ENCODE measurements at places on chromosomes 7 and 10.

GRCh38 chr10:24917979-24918378 lies 34.4 kb downstream of the PRTFDC1 start:
- DNase-seq: no peak

DNA sequence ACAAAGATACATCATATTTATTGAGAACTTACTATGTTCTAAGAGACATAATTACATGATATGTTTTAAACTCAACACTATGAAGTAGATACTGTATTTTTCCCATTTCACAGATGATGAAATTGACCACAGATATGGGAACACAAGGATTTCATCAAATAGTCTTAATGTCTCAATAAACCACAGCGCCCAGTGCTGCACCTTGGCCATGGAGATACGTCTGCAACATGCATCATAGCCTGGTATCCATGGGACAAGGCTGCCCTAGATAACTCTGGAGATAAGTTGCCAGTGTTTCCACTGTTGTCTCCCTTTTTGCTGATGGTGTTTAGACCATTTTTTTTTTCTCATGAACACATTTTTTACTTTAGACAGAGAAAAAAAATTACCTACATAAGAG lies 97.5 kb downstream of the GNAT3 start:
- no peak for DNase-seq

DNA sequence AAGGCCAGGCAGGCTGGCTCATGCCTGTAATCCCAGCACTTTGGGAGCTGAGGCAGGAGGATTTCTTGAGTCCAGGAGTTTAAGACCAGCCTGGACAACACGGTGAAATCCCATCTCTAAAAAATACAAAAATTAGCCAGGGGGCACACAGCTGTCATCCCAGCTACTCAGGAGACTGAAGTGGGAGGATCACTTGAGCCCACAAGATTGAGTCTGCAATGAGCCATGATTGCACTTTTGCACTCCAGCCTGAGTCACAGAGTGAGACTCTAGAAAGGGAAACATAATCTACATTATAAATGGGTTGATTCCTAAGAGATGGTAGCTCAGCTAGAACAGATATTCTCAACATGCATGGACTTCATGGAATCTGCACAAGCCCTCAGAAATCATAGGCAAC lies 6.3 kb upstream of the LIPF start:
- no peak for DNase-seq

GRCh38 chr7:142867398-142868187 lies 12.7 kb downstream of the EPHB6 start:
- no peak for DNase-seq

DNA sequence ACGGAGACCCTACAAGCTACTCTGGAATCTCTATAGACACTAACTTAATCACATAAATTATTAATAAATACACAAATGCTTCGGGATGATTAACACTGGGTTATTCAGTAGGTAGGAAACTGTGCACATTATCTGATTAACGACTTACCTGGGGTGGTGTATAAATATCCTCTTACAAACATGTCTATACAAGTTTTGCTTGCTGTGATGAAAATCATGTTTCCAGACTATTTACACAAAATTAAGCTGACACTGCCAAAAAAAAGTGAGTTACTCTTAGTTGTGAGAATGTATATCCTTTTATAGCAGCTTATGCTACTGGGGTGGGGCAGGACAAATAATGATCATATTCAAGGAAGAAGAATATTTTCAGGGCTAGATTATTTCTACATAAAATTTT lies 314.6 kb downstream of the C7orf25 start:
- no peak for DNase-seq

DNA sequence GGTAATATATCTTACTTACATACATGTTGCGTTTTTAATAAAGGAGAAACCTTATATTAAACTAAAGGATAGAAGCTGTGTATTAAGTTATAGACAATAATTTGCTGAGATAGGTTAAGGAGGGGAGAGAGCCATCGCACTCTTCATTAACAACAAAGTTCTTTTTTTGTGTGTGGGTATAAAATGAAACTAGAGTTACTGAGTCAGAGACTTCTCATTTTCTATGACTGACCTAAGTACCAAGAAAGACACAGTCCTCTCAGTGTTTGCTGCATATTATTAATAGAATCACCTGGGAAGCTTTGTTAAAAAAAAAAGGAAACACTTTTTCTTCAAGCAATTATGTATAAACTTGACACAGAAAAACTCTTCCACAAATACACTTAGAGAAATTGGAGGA lies 31.4 kb downstream of the FEZF1 start:
- no peak for DNase-seq

DNA sequence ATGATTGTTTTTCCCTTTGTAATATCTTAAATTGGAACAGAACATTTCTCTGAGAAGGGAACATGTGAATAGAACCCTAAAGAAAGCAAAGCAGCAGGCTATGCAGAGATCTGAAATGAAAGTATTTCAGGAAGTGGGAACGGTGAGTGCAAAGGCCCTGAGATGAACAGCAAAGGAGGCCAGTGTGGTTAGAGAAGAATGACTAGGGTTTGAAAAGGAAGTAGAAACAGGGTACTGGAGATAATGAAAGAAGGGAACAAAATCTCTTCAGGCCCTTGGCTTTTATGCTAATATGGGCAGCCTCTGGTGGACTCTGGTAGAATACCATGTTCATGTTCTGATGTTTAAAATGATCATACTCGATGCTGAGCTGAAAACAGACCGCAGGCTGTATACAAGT lies 22.2 kb downstream of the ARHGAP21 start:
- no peak for DNase-seq

- peak; percentile 38 for DNase-seq
These were observed 14.2 kb downstream of the MTURN start for GRCh38 chr7:30148951-30149459.

- DNase-seq: no peak
These were observed 265.9 kb upstream of the NRP1 start for GRCh38 chr10:33600381-33600780.

GRCh38 chr7:21023841-21024484 lies 237.3 kb upstream of the SP8 start:
- DNase-seq: no peak

GRCh38 chr10:70753841-70754621 lies 31.1 kb downstream of the TBATA start:
- DNase-seq: no peak

DNA sequence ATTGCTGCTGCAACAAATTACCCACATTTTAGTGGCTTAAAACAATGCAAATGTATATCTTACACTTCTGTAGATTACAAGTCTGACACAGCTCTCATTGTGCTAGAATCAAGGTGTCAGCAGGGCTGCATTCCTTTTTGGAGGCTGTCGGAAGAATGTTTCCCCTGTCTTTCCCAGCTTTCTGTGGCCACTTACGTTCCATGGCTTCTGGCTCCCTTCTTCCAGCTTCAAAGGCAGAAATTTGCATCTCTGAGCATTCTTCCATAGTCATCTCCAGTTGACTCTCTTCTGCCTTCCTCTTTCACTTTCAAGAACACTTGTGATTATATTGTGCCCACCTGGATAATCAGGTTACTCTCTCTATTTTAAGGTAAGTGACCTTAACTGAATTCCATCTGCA lies 125.3 kb downstream of the GPR158 start:
- no peak for DNase-seq

- no peak for DNase-seq
These were observed 26.2 kb upstream of the LMBR1 start for GRCh38 chr7:156919132-156919713.

DNA sequence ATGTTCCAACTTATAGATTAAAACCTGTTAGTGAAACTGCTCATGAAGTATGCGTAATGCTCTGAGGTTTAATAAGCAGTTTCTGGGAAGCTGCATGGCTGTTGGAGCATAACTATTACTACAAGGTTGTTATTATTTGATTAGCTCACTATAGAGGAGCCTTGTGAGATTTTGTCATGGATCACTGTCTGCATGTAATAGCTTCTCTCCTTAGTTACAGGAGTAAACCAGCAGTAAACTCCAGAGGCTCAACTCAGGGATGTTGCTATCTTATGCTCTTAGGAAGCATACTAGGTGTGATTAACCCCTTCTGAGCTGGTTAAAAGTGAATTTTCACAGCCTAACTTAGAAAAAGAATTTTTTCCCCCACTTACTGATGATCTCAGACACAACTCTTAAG lies 63.6 kb upstream of the IFRD1 start:
- DNase-seq: no peak

DNA sequence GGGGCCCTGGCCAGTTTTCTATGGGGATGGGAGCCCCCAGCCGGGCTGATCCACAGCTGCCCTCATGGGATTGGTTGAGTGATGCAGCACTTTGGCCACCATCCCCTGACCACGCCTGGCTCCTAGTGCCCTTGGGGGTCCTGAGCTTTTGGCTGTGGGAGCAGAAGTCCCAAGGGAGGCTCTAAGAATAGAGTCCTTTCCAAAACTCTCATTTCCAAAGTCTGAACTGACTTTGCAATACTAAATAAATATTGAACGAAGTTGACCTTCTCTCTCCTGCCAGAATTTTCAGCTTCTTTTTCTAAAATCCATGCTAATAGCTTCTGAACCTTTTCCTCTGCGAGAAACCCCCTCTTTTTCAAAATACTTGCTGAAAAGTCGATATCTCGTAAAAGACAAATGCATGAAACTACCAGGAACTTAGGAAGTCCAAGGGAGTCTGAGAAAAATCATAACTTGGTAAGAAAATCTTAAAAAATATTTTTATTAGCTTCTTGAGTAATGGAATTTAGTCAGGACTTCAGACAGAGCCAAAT lies 62.7 kb upstream of the IGFBP3 start:
- DNase-seq: no peak

DNA sequence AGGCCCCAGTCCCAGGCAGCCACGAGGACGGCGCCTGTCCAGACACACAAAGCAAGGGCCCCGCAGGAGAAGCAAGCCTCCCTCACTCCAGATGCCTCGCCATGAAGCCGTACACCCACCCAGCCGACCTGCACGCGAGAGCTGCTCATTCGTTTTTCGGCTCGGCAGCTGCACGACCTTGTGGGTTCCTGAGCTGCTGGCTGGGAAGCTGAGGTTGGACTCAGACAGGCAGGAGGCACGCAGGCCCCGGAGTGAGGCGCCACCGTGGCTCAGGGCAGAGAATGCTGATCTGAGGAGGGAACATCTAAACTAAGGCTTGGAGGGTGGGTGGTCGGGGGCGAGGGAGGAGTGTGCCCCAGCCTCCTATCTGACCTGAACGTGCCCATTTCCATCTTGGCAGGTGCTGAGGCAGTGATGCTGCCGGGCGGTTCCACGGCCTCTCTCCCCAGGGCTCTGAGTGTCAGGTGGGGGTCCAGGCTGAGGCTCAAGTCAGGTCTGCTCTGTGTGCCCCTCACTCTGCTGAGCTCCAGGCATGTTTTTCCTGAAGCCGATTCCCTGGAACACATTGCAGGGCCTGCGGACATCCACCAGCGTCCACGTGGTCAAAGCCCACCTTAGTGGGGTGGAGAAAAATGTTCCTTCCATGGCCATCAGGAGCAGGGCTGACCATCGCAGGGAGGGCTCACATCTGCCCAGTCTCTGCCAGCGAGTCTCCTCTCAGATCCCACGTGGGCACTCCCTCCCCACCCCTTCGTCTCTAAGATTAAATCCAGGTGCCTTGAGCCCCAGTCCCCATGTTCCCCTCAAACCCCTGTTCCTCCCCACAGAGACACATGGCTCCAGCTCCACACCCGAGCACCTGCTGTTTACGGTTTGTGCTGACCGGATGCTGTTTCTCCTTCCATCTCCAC lies 28.1 kb upstream of the FAM20C start:
- DNase-seq: no peak

- no peak for DNase-seq
These were observed 7.8 kb downstream of the EBF3 start for GRCh38 chr10:129956286-129956670.

DNA sequence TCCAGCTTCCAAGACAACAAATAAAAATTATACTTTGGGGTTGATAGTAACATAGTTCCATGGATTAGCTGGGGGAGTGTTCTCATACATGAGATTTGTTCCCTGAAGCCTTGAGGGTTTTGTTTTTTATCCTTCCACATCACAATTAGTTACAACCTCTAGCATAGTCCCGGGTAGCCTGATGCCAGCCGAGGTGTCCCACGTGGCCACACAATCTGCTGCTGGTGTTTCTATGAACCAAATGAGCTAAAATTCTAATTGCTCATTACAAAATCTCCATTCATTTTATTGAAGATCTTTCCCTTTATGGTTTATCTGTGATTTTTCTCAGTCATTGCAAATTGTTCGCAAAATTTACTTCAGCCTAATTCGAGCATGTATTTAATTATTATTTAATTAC lies 84.7 kb downstream of the CACNA2D1 start:
- no peak for DNase-seq

GRCh38 chr10:93947055-93947454 lies 46.7 kb upstream of the PLCE1 start:
- no peak for DNase-seq

GRCh38 chr10:29839826-29840515 lies 205.2 kb upstream of the SVIL start:
- DNase-seq: no peak

- DNase-seq: no peak
These were observed 89.4 kb downstream of the DGKI start for GRCh38 chr7:137757146-137757925.

DNA sequence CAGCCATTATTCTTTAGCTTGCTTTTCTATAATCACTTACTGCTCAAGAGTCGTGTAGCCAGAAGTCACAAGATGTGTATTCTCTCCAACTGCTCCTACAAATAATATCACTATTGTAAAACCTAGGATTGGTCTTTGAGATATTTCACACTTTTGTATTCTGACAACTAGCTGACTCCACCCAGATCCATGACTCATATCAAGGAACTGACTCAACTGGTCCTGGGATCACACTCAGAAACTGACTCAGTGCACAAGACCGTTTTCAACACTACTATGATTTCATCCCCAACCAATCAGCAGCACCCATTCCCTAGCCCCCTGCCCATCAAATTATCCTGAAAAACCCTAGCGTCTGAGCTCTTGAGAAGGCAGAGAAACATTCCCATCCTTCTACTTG lies 56.5 kb upstream of the ORC5 start:
- DNase-seq: no peak

DNA sequence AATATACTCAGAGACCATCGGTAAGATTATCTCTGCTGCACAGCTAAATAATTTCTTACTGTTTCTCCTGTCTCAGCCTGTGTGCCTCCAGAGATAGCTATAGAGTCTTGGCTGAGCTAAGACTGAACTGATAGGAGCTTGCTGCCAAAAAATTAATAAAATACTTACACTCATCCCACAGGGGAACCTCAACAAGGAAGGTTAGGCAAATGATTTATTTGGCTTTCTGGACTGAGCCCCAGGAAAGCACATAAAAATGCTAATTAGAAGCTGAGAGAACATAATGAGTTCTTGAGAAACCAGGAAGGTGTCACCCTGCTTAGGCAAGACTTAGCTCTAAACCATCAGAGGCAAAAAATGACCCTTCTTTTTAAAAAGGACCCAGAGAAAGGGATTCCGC lies 534.5 kb downstream of the TNS3 start:
- no peak for DNase-seq

DNA sequence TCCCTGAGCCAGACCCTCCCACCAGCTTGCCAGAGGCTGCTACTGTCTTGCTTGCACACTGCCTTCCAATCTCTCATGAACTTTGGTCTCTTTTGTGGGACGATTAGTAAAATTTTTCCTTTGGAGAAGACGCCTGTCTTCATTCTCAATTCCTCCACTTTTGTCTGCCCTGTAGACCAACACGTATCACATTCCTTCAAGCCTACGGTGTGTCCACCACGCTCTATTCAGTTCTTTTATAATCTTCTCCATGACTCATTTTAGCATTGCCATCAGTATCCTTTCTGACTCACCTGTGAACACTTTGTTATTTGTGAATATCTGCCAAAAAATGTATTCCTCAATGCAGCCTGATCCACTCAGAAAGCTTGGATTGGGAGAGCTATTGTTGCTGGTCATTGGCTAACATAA lies 1.4 kb downstream of the GIMAP5 start:
- no peak for DNase-seq
